CD8-positive, alpha-beta memory T cell (primary cell): ENCODE measurements at places on chromosomes 2 and 18.

DNA sequence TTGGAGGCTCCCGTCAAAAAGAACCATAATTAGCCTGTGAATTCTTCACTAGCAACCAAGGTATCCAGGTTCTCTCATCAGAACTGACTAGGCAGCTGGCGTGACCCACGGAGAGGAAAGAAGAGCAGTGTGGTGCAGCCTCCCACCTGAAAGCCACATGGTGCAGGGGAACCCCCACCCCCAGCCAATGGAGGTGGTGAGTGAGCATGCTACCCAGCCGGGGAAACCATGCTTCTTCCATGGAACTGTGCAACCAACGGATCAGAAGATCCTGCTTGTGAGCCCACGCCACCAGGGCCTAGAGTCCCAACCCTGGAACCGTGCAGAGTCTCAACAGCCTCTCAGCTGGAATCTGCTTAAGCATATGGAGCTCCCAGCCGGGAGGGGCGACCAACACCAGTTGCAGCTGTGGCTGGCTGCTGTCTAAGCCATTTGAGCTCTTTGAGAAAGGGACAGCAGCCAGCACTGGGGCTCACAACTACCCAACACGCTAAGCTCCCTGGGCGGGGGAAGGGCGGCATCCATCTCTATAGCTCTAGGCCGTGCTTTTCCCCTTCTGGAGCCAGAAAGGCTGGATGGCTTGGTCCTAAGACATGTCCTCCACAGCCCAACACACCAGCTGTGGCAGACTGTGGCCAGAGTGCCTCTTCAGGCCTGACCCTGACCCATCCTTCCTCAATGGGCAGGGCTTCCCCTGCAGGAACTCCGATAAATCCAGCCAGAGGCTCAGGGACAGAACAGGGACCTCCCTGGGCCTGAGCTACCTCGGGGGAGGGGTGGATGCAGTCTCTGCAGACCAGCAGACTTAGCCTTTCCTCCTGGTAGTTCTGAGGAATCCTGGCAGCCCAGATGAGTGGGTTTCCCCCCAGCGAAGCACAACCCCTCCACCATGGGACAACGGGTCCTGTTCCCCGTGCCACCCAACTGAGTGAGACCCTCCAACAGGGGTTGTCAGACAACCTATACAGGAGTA, 151.4 kb upstream of the NXPH2 start:
- no peak for DNase-seq

DNA sequence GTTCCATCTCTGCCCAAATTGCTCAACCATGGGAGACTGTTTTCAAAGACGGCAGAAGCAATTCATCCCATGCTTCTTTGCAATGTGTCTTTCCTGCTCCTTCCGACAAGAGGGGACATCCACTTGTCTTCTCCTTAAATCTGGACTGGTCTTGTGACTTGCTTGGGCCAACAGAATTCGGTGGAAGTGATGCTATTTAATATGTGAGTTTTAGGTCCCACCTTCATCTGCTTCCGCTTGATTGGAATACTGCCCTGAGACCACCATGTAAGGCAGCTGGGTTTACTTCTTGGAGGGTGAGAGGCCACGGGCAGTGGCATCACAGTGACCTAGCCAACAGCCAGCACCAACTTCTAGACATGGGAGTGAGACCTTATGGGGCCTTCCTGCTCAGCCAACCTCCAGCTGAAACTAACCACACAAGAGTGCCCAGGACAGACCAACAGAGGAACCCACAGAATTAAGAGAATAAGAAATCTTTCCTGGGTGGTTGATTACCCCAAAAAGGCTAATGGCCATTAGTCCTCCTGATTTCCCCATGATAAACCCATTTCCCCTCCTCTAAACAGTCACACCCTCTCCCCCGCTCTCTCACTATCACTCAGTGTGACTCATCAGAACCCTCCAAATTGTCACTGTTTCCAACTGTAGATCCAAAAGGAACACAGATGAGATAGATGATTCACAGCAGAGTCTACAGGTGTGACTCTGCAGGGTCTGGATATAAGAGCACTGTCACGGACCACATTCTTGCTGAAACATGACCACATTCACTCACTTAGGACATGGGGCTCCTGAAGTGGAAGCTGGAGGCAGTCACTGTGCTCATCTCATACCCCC, 16.2 kb upstream of the RHOB start:
- no peak for DNase-seq

DNA sequence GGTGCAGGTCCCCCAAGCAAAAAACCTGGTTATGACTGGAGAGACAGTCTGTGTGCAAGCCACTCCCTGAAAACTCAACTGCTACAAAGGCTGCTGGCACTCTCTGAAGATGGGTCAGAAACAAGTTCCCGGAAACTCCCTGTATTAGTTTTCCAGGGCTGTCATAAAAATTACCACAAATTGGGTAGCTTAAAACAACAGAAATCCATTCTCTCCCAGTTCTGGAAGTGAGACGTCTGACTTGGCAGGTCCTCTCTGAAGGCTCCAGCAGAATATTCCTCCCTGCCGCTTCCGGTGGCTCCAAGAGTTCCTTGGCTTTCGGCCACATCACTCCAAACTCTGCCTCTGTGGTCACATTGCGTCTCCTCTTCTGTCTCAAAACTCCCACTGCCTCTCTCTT, 30.1 kb upstream of the SERPINE2 start:
- DNase-seq: no peak

- DNase-seq: no peak
Observed at GRCh38 chr2:53701221-53701620, 66.4 kb upstream of the CHAC2 start.

GRCh38 chr2:188974164-188974563, at the start of gene COL3A1:
COL3A1 (plus strand) TSS chr2:188974373; CDS start chr2:188974490, 117 bp downstream.
- no peak for DNase-seq

DNA sequence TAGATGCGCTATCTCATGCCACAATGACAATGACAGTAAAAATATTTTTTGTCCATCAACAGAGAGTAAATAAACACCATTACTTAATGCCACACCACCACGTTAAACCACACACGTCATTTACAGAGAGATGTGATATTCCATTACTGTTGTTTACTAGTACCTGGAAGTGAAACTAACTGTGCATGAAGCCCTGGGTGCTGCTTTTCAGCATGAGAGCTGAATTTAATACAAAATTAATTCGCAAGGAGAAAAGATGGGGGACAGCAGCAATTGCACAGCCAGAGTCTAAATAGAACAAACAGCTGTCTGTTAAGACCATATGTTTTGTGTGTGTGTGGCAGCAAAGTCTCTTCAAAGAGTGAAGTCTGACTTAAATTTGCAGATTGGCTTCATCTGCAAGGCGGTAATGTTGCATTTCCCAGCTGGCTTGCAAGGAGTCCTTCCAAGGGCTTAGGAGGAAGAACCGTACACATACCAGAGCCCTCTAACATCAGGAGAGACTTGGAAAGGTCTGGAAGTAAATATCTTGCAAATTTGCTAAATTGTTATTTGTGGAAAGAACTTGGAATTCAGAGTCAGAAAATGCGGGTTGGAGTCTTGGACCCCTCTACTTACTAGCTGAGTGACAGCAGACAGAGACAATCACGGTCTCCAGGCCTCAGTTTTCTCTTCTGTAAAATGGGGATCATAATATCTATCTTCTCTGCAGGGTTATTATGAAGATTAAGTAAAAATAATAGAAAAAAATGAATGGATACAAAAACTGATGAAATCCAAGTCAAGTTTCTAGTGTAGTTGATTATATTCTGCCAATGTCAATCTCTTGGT, 127.6 kb downstream of the ALPK2 start:
- DNase-seq: no peak

DNA sequence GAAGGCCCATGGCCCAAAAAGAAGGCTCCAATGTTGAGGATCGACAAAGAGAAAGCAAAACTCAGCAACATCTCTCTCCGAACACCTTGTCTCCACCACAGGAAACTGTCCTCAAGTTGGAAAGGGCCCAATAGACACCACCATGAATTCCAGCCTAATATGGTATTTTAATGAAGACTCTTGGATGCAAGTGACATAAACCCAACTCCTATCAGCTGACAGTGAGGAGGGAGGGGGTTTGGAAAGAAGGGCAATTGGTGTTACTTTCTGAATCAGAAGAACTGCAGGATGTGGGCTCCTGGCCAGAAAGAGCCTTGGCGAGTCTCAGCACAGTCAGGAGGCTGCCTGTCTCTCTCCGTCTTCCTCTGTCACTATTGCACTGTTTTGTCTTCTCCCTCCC, 40.3 kb upstream of the SIGLEC15 start:
- no peak for DNase-seq

DNA sequence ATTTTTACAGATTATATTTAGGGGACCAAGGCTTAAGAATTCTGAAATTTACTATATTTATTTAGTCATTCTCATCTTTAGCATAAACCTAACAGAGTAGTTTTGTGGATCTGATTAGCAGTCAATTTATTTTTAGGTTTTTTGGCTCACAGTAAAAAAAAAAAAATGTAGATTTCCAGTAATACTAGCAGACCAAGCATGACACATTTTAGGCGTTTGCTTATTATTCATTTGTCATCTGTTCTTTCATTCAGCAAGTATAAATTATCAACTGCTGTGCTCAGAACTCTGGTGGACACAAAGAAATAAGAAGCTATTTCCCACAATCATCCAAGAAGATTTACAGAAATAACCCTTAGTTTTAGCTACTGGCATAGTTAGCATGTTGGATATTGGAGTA, 20.6 kb downstream of the PDE1A start:
- DNase-seq: no peak

GRCh38 chr2:138521821-138522220, 20.3 kb downstream of the SPOPL start:
- no peak for DNase-seq

DNA sequence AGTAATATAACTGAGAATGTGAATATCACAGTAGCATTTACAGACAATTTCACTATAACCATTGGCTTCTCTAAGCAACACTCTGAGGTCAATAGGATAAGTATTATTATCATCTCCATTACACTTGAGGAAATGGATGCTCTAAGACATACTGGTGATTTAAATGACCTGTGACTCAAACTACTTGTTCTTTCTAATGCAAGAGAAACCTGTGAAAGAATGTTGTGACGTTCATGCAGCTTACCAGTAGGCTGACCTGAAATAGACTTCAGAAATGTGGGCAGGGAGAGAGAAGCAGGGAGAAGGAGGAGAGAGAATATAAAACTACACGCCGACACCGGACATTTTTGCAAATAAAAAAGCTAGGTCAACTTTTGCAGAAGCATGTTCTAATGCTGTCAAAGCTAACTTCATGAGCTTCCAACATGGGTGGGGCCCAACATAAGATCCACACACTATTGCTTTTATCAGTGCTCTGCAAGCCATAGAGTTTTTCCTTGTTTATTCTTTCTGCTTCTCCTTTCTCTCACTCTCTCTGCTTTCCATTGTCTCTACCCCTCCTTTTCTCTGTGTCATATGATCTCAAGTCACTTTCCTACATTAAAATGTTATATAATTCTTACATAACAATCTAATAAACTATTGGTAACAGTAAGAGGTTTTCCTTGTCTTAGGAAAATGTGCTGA, 217.6 kb upstream of the FN1 start:
- no peak for DNase-seq

- peak; percentile 22 for DNase-seq
Observed at GRCh38 chr2:160388464-160389263, 104.9 kb downstream of the RBMS1 start.

DNA sequence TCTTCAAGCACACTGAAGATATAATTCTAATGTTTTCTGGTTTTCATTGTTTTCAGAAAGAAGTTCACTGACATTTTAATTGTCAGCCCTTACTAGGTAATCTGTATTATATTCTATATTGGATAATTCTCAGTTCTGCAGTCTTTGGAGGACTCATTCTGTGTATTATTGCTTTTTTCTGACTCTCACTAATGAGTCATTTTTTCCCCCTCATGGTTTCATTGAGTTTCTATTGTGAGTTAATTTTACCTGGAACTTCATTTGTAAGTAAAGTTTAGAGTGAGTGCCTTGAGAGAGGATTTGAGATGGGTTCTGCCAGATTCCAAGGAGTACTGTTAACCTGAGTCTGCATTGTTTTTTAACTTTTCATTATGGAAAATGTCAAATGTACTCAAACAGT, 90.4 kb upstream of the LYPD1 start:
- no peak for DNase-seq

DNA sequence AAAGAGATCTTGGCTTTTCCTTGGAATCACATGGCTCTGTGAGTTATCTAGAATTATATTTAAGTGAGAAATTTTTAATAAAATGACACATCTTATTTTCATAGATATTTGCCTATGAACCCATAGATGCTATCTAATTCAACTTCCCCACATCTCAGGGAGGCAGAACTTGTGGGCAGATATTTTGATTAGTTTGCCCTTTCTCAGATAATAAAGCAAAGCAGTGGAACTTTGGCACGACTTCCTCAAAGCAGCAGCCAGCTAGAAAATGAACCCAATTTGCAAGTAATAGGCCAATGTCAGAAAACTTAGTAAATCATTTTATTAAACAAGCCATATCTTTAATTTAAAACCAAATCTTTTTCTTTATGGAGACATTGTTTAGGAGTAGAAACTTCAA, 32.7 kb downstream of the RAB27B start:
- no peak for DNase-seq

DNA sequence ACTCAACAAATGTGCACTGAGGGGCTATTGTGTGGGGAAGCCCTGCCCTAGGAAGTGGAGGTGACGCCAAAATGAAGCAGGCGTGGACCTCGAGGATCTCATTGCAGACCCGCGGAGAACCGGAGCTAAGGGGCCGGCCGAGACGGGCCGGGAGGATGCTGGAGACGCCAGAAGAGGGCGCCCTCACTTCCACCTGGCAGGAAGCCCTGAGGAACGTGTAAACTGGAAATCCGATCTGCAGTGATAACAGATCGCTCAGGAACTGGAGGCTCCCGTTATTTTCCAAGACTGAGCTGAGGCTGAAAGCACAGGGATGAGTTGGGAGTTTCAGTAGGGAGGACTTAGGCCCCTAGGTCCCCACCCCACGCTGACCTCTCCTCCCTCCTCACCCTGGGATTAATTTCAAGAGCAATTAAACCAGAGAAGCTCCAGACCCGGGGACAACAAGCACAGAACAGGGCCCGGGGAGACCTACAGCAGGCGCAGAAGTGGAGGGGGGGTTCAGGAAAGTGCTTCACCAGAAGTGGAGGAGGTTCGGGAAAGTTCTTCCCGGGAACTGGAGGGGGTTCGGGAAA, 7.7 kb upstream of the COL6A3 start:
- peak; percentile 73 for DNase-seq

DNA sequence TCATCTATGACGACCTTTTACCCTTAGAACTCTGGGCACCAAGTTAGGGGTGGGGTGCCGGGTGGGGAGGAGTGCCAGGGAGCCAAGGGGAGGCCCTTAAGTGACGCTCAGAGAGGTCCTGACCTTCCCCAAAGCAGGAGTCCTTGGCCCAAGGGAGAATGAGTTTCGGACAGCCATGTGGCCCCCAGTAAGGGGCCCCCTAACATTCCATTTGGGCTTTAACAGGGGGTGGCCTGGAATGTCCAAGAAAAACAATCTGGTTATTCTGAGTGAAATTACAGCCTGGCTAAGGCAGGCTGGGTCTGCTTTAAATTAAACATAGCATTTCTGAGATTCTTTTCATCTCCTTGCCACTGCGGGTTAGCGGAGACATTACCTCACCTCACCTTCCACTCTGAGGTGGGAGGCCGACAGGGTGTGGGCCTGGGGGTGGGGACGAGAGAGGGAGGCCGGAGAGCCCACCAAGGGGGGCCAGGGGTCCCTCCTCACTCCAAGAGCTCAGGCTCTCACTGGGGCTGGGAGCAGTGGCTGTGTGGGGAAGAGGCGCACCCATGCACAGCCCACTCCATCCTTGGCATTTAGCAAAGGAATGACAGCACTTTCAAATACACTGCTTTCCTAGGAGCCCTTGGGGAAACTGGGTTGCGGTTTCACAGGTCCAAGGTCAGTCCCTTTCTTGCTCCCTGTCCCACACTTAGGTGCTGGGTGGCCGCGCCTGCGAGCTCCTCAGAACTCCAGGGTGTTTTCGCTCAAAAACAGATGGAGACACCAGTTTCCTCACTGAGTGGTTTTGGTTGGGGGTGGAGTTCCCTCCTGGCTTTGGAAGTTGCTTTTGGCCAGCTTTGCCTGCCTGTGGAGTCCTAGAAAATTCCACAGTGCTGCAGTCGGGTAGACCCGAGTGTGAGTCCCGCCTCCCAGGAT, 107.4 kb downstream of the POLR1A start:
- no peak for DNase-seq
